ENCODE measurements at places on chromosomes 5 and 9.

DNA sequence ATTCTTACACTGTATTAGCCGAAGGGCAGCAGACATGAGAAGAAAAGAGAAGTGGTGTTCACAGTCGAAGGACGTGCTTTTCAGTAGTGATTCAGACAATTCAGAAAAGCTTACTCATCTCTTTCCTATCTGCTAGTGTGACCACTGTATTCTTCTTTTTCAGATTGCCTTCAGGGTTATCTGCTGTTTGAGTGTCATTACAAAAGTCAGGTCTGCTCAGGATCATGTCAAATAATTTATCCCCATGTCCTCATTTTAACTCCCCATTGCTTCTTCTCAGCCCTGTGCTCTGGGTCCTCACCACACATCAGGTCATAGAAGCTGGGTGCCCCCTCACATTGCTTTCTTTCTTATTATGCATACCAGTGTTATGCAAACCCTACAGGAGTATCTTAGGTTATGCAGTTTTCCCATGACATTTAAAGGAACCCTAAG, 394.0 kb downstream of the CETN3 start:
- no peak for DNase-seq
- H3K36me3 ChIP-seq = no peaks in the 10 kb centered on the region
- no peak overlapping the region for H3K4me3 ChIP-seq
- H3K27me3 ChIP-seq = no peaks in the 10 kb centered on the region
- H3K4me1 ChIP-seq = no peaks in the 10 kb centered on the region

- DNase-seq = no peak
- no peak overlapping the region for H3K4me3 ChIP-seq
- H3K36me3 ChIP-seq = peaks cover 96% of the 10 kb centered on the region
- no peak overlapping the region for H3K27ac ChIP-seq
- peaks cover 7% of the 10 kb centered on the region for H3K4me1 ChIP-seq
Measured at GRCh38 chr9:134047868-134048581, 19.8 kb downstream of the BRD3 start.

GRCh38 chr5:124544366-124545055, 201.9 kb downstream of the ZNF608 start:
- no peak overlapping the region for H3K27ac ChIP-seq
- no peaks in the 10 kb centered on the region for H3K4me1 ChIP-seq
- no peak for DNase-seq
- no peaks in the 10 kb centered on the region for H3K36me3 ChIP-seq
- no peak overlapping the region for H3K4me3 ChIP-seq

- no peaks in the 10 kb centered on the region for H3K36me3 ChIP-seq
- H3K27ac ChIP-seq = no peak overlapping the region
- no peaks in the 10 kb centered on the region for H3K4me1 ChIP-seq
- H3K4me3 ChIP-seq = no peak overlapping the region
Measured at GRCh38 chr5:166346726-166347374, 1944.6 kb upstream of the WWC1 start.

- H3K27ac ChIP-seq = no peak overlapping the region
- no peak for DNase-seq
- no peaks in the 10 kb centered on the region for H3K27me3 ChIP-seq
- no peak overlapping the region for H3K4me3 ChIP-seq
- H3K4me1 ChIP-seq = no peaks in the 10 kb centered on the region
Measured at GRCh38 chr9:17597977-17598376, 19.1 kb downstream of the SH3GL2 start.

DNA sequence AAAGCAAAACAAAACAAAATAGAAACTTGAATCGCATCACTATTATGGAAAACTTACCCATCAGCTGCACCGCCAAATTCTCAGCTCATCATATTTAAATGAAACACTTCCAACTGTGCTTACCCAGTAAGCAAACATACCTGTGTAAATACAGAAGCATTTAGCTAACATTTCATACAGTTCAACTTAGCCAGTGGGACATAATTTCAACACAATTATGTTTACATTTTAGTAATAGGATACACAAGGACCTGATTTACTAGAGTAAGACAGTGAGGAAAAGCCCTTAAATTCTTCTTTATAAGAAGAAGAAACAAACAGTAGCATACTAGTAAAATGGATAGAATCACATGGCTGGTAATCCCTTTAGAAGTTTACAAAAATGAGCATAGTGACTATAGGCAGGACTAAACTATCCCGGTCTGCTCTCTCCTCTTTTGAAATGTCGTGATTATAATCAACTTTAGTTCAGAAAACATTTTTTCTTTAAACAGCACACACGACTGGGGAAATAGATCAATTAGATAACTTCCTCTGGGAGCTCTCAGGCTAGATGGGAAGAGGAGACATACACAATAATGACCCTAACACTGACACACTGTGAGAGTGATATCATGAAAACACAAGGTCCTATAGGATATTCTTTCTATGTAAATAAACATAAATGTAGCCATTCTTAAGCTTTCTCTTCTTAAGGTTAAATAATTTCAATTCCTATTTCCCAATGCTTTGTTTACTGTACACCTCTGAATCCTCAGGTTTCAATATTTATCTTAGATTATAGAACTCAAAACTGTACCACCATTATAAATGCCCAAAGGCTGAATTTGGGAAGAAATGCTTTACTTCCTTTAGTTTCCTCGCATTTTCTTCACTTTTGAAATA, 15.9 kb upstream of the CDC20B start:
- no peaks in the 10 kb centered on the region for H3K27me3 ChIP-seq
- H3K4me1 ChIP-seq = no peaks in the 10 kb centered on the region
- DNase-seq = no peak
- H3K27ac ChIP-seq = no peak overlapping the region
- no peaks in the 10 kb centered on the region for H3K36me3 ChIP-seq

GRCh38 chr5:170254056-170254455, 21.3 kb downstream of the C5orf58 start:
- no peaks in the 10 kb centered on the region for H3K36me3 ChIP-seq
- no peak for DNase-seq
- H3K4me1 ChIP-seq = no peaks in the 10 kb centered on the region
- no peaks in the 10 kb centered on the region for H3K27me3 ChIP-seq

GRCh38 chr5:39055027-39055767, 19.0 kb downstream of the RICTOR start:
- no peak for DNase-seq
- no peak overlapping the region for H3K27ac ChIP-seq
- H3K4me3 ChIP-seq = no peak overlapping the region
- H3K27me3 ChIP-seq = no peaks in the 10 kb centered on the region
- peaks cover 4% of the 10 kb centered on the region for H3K36me3 ChIP-seq

DNA sequence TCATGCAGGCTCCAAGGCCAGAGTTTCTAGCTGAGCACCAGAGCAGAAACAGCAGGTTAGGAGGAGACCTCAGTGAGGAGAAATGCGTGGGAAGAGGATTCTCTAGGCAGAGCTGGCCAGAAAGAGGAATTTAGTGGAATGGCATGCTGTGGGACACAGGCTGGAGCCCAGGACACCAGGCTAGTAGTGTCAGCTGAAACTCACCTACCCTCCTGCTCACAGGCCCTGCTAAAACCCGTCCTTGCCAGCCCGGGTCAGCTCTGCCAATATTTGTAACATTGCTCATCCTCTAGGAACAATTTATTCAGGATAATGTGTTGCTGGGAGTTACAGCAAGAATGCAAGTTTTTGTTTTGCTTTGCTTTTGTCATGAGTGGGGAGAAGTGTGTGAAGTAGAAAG, 40.2 kb upstream of the AGXT2 start:
- no peak overlapping the region for H3K27ac ChIP-seq
- DNase-seq = no peak
- no peaks in the 10 kb centered on the region for H3K4me1 ChIP-seq
- no peaks in the 10 kb centered on the region for H3K27me3 ChIP-seq
- no peaks in the 10 kb centered on the region for H3K36me3 ChIP-seq
- no peak overlapping the region for H3K4me3 ChIP-seq

- H3K36me3 ChIP-seq = no peaks in the 10 kb centered on the region
- no peaks in the 10 kb centered on the region for H3K27me3 ChIP-seq
- no peaks in the 10 kb centered on the region for H3K4me1 ChIP-seq
- no peak for DNase-seq
Measured at GRCh38 chr5:74543162-74543995, 97.1 kb downstream of the ENC1 start.

All from heart left ventricle (tissue), 16 donors.